ENCODE measurements at places on chromosomes 13 and 19.

- no peak for DNase-seq
Observed at GRCh38 chr19:2358548-2359173, 1.4 kb upstream of the TMPRSS9 start.

DNA sequence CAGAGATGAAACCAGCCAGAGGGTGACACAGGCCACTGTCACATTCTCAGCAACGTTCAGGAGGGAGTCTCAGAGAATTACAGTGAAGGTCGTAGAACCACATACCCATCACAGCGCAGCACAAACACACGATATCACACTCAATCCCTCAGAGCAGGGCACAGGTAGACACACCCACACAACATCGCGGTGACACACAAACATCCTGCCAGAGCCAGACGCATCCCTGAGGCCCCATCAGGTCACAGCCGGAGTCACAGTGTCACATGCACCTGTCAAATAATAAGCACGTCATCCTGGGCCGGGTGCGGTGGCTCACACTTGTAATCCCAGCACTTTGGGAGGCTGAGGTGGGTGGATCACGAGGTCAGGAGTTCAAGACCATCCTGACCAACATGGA lies 17.5 kb downstream of the ELAVL3 start:
- no peak for DNase-seq

DNA sequence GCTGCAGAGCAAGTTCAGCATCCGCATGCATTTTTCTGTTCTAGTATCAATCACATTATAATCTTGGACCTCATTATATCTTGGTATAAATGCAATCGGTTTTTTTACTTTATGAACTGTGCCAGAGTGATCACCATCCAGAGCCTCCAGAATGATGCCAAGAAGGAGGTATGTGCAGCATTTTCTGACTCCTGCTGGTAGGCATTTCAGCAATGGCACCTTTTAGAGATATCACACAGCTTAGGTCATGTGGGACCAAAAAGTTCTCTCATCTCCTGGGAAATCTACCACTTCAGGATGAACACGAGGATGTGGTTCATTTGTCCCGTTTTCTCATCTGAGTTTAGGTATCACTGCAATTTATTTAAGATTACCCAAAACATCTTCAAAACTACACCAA lies 220.4 kb downstream of the VWA8 start:
- DNase-seq, result no peak

- no peak for DNase-seq
Observed at GRCh38 chr13:28411831-28412353, 83.0 kb downstream of the FLT1 start.

- no peak for DNase-seq
Observed at GRCh38 chr19:44732235-44733014, 16.1 kb upstream of the BCL3 start.
